Kasumi-1 (cell line): ENCODE measurements at places on chromosomes 11 and 22.

- no peak for DNase-seq
Observed at GRCh38 chr11:3002871-3003270, 10.7 kb upstream of the NAP1L4 start.

GRCh38 chr22:41260871-41261270 is 20.1 kb upstream of the CHADL start:
- DNase-seq = no peak

- DNase-seq = no peak
Observed at GRCh38 chr11:75598264-75598663, 36.2 kb downstream of the SERPINH1 start.

DNA sequence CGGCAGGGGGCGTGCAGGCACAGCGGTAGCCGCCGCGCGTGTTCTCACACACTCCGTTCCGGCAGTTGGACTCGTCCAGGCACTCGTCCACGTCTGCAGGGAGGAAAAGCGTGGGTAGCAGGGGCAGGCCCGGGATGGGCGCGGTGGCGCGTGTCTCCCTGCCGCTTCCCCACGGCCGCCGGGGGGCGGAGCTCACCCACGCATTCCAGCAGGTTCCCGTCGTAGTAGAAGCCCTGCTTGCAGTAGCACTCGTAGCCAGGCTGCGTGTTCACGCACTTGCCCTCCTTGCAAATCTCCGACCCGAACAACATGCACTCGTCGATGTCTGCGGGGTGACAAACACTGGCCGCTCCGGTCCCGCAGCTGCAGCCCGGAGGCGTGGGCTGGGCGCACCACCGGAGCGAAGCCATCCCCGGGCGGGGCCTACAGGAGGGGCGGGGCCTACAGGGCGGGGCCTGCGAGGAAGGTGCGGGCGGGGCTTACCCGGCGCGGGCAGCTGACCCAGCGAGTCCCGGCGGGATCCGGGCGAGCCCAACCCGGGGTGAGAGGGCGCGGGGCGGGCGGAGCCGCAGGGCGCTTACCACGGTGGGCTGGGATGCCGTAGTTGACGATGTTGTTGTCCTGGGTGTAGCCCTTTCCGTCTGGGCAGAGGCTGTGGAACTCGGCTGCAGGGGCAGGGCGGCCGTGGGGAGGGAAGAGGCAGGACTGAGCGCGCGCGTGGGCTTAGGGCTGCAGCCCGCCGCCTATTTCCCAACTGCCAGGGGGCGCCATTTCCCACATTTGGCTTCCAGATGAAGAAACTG is 15.6 kb downstream of the SCYL1 start:
- DNase-seq = peak; percentile 83

GRCh38 chr22:23862103-23862502 is 4.4 kb downstream of the SLC2A11 start:
- DNase-seq = peak; percentile 51

DNA sequence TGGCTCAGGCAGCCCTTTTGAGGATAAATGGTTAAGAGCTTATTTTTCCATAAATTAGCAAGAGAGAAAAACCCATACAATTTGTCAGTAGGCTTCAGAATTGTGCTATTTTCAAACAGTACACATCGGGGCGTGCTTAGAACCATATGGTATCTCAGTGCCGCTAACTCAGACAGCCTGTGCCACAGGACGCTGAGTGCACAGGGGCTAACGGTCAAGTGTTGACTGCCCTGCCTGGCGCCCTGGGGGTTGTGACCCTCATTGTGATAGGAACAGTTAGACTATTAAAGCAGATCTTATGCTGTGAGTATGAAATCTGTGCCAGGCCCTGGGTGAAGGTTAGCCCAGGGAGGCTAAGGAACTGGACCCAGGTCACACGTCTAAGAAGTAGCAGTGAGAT is 1519.7 kb downstream of the BRD1 start:
- no peak for DNase-seq

GRCh38 chr11:128607819-128608218 is 20.5 kb upstream of the ETS1 start:
- DNase-seq = no peak

DNA sequence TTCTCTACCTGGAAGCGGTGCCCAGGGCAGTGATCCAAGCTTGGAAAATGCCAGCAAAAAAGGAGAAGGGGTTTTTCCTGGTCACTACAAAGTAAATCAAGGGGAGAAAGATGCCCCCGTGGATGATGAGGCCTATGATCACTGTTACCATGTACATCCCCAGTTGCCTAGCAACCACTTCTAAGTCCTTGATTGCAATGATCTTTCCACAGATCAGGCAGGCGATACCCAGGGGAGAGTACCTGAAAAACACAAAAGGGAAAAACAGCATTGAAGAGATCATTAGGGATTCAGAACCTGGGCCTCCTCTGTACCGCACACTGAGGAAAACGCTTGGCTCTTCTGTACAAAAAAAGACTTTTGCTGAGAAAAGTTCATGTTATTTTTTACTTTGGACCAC is 127.1 kb downstream of the SLC1A2 start:
- no peak for DNase-seq

DNA sequence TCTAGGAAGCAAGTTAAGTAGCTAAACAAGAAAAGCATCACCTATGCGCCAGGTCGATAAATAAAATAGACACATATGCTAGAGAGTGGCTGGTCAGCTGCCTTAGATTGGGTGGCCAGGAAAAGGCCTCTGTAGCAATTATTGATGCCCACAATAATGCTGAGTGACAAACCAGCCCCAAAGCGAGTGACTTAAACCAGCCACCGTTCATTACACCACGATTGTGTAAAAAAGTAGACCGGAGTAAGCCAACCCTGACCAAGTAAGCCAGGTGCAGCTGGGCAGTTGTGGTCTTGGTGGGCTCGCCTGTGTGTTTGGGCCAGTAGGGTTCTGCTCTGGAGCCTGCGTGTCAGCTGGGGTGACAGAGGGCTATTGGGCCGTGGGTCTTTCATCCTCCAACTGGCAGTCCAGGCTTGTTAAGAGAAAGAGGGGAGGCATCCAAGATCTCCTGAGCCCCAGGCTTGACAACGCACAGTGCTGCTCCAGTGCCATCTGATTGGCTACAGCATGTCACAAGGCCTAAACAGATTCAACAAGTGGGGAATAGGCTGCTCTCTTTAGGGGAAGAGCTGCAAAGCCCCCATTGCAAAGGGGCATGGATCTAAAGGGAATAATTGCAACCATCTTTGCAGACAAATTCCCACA is 100.4 kb upstream of the PARVA start:
- no peak for DNase-seq

DNA sequence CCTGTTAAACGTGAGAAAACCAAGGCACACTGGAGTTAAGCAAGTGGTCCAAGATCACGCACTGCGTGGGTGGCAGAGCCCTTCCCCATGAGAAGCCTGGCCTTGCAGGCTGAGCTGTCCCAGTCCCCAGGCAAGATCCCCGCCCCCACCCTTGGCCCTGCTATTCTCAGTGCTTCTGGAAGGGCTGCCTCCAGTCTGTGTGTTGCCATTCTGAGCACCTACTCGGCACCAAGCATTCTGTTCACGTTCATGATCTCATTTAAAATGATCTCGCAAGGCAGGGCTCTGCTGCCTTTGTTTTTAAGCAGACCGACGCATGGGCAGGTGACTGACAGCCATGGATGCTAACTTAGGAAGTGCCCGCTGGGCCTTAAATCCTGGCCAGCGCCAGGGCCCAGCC is 62.8 kb downstream of the PHF21B start:
- no peak for DNase-seq

- DNase-seq = no peak
Observed at GRCh38 chr11:122852074-122852795, 13.9 kb downstream of the CRTAM start.

DNA sequence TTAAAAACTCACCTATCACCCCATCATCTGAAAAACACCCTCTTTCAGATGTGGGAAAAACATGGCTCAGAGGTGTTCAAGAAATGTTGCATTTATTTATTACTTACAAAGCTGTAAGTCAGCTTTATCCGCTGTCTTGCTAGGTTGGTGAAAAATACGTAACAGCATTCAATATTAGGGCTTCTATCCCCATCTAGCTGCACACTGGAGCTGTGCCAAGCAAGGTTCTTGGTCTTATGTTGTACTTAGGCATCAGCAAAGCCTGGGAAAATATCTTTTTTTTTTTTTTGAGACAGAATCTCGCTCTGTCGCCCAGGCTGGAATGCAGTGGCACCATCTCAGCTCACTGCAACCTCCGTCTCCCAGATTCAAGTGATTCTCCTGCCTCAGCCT is 7.5 kb downstream of the SERPING1 start:
- DNase-seq = no peak
